ENCODE measurements at places on chromosomes 5 and 9.
A peak's percentile ranks its signal among the peaks of the same experiment; 100 is the strongest.

GRCh38 chr9:23537192-23538066 lies 288.6 kb downstream of the ELAVL2 start:
- DNase-seq = no peak

GRCh38 chr5:27472871-27473270 lies 434.5 kb upstream of the CDH9 start:
- no peak for DNase-seq

DNA sequence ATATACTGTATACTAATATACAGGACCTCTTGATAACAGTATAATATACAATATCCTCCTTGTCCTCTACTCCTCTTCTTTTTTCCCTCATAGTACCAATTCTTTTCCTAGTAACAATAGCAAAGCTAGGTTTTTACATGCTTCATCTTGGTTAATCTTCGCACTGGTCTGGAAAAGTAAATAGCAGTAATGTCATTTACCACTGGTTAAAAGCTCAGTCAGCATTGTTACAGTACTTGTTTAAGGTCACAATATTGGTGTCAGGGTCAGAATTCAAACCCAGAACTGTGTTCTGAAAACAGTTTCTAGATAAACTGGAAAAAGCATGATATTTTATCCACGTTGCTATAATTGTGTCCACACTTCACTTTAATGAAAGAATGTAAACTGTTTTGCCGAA lies 692.4 kb upstream of the CDH6 start:
- DNase-seq = no peak

GRCh38 chr9:126307322-126308061 lies 19.1 kb upstream of the MVB12B start:
- no peak for DNase-seq

DNA sequence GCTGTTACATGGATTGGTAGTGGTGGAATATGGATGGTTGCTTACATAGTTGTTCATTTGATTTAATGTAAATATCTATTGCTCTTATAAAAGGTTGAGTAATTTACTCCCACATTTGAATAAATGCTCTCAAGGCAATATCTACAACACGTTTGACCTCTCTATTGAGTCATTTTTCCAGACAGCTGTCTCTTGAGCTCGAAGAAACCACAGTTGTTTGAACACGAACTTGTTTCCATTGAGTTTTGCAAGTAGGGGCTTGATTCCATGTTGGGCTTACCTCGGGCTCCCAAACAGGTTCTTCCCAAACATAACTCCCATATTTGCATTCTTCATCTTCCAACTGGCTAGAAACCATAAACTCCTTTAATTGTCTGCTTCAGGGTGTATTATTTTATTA lies 115.0 kb upstream of the HMHB1 start:
- DNase-seq = no peak

DNA sequence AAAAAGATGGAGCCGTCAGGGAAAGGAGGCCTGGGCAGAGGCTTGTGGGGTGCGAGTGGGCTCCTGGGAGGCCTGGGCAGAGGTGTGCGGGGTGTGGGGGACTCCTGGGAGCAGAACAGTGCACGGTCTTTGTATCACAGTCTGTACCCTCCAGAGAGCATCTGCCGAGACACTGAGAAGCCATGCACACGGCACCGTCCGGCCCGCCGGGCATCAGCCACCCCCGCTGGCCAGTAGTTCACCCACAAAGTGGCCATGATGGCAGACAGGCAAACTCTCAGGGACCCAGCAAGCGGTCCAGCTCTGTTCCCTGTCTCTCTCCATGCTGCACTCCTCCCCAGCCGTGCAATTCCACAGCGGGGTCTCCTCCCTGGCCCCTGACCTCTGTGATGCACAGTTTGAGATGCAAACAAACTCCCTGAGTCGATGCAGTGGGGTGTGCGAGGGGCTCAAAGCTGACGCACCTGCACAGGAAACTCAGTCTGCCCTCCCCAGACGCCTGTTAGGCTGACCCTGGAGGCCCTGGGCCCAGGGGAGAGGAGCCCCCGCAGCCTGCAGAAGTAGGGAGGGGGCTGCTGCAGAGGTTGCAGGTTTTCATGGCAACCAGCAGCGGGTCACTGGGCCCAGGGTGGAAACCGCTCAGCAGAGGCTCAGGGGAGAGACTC lies 9.1 kb upstream of the GPSM1 start:
- DNase-seq = no peak

DNA sequence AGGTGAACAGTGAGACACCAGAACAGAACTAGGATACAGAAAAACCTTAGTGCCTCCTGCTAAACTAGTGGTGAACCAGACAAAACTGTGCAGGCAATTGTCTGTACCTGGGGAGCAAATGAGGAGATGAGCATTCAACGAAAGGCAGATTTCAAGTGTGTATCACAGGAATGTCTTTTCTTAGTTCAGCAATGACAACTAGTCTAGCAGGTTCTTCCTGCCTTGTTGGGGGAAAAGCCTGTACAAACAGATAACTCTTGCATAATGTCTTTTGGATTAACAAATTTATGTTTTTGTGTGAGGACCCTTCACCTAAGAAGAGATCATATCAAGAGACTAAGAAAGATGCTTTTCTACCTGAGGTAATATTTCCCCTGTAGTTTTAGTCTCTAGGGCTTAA lies 21.8 kb upstream of the DENND4C start:
- DNase-seq = no peak

- no peak for DNase-seq
Observed at GRCh38 chr5:92977846-92978540, 603.0 kb downstream of the NR2F1-AS1 start.

- no peak for DNase-seq
Observed at GRCh38 chr5:45271626-45272025, 424.6 kb downstream of the HCN1 start.

- no peak for DNase-seq
Observed at GRCh38 chr5:101943784-101944183, 352.3 kb downstream of the SLCO4C1 start.

GRCh38 chr5:90201923-90202322 lies 207.6 kb downstream of the CETN3 start:
- no peak for DNase-seq

DNA sequence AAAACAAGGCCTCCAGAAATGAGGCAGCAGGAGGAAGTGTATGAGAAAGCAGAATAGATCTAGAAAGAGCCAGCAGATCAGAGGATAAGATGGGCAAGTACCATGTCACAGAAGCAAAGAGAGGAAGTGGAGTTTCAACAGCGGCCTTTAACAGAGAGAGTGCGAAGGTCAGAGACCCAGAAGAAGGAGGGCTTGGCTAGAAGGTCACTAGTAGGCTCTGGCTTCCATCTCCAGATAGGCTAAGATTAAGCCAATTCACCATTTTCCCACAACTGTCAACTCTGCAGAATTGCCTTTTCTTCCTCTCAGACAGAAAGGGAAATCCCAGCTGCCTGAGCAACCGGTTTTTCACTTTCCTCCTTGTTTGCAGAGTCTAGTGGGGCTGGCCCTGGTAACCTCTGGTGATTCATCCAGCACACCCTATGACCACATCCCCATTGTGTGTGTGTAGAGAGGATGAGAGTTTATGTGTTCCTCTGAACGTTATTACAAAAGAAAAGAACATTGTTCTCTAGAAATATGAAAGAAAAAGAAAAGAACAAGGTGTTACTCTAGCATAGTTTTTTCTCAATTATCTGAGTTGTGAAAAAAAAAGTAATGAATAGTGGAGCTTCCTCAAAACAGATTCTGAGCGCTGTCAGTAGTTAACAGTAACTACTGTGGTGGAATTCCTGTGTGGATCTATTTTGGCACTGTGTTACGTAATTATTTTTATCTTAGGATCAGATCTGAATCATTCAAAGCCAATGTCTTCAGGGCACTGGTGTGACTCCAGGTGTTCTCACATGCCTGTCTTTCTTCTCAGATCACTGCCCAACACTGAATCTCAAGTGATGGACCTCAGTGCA lies 220.4 kb downstream of the ARRDC3 start:
- DNase-seq = no peak

- no peak for DNase-seq
Observed at GRCh38 chr9:26172301-26172700, 494.1 kb upstream of the TUSC1 start.

- no peak for DNase-seq
Observed at GRCh38 chr5:158591301-158591863, 508.3 kb downstream of the EBF1 start.

- no peak for DNase-seq
Observed at GRCh38 chr5:5615569-5615968, 193.1 kb downstream of the ICE1 start.

- DNase-seq = no peak
Observed at GRCh38 chr5:94375801-94376200, 242.6 kb downstream of the KIAA0825 start.

DNA sequence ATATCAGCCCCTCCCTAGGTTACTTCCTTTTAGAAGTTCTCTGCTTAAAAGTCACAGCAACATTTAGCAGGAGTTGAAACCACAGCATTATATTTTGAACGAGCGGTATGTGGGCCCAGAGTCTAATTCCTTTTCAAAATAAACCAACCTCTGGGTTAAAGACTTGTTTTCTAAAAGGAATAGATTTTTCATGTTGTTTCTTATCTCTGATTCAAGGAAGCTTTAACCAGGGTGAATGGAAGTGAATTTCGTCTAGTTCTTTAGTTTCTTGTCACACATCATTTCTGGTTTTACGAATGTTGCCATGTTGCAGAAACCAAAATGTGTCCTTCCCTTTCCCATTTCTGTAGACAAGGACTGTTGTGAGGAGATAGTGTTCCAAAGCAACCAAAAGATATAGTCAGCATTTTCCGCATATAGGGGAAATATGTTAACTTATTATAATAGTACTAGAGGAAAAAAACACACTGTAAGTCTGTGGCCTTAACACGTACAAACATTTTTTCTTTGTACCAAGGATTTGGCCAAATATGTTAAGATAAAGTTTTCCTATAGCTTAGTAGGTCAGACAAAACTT lies 142.4 kb downstream of the PCSK5 start:
- peak; percentile 15 for DNase-seq

GRCh38 chr9:77176686-77177142 lies 620 bp upstream of the VPS13A start:
- DNase-seq = no peak

DNA sequence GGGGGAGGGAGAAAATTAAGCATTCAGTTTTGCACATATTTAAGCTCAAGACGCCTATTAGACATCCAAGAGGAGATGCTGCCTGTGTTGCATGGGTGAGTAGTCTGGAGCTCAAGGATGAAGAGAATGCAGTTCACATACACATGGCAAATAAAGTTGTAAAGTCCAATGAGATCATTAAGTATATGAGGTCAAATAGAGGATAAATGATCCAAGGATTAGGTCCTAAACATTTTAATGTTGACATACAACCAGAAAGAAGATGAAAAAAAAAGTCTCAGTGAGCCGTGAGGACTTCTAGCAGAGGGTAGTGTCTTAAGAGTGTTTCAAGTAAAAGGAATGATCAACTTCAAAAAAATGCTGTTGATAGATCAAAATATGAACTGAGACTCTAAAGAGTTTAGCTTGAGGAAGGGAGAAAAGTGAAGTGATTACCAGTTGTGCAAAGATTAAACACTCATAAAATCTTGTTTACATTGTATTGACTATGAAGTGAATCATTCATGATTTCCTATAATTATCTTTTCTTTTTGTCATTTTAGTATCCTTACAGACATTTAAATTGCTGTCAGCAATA lies 251.8 kb downstream of the ZNF608 start:
- no peak for DNase-seq

- DNase-seq = no peak
Observed at GRCh38 chr9:27108981-27109541, at the start of gene TEK. TEK (plus strand) TSS chr9:27109225; CDS start chr9:27109591, 366 bp downstream.

DNA sequence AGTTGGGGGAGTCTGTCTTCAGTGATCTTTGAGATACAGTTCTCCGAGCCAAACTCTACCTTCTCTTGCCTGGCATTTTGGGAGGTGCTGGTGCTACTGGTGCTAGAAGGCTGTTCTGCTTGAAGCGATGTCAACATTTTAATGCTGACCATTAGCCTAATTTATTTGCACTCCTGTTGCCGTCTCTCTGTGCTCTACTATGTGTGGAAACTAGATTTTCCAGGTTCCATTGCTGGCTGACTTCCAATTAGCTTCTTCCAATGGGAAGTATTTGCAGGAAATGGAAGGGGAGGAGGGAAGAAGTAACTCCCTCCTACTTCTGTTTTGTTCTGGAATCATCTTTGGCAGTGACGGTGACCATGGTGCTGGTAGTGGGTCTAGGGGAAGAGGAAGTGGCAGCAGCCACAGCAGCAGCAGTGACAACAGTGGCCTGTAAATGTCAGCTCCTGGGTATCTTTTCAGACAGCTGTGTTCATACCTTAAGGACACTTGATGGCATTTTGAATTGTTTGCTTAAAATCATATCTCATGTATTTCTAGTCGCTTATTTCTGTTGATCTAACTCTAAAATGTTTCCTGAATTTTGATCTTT lies 7.9 kb downstream of the TXNDC8 start:
- no peak for DNase-seq

GRCh38 chr9:87116492-87116891 lies 169.2 kb upstream of the GAS1 start:
- DNase-seq = no peak

GRCh38 chr5:68953875-68954617 lies 139.8 kb upstream of the SLC30A5 start:
- DNase-seq = no peak

- no peak for DNase-seq
Observed at GRCh38 chr9:15420796-15421195, 1.9 kb upstream of the SNAPC3 start.

- no peak for DNase-seq
Observed at GRCh38 chr5:172868924-172869591, 35.0 kb downstream of the ERGIC1 start.

DNA sequence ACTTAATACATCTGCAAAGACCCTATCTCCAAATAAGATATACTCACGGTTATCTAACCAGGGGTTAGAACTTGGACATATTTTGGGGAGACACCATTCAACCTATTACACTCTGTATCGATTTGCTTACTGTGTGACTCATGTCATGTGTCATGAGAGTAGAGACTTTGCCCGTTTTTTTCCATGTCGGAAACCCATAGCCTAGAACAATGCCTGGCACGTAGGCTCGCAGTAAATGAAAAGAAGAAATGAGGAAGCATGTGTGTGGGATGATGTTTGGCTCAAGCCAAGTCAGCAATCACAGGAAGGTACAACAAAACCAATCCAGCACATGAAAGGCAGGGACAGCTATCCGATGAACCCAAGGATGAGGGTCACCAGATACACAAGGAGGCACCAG lies 94.6 kb upstream of the DNAH5 start:
- DNase-seq = no peak

- DNase-seq = peak; percentile 7
Observed at GRCh38 chr9:347667-348292, 133.1 kb downstream of the DOCK8 start.

- no peak for DNase-seq
Observed at GRCh38 chr5:154603953-154604679, 126.1 kb upstream of the HAND1 start.

DNA sequence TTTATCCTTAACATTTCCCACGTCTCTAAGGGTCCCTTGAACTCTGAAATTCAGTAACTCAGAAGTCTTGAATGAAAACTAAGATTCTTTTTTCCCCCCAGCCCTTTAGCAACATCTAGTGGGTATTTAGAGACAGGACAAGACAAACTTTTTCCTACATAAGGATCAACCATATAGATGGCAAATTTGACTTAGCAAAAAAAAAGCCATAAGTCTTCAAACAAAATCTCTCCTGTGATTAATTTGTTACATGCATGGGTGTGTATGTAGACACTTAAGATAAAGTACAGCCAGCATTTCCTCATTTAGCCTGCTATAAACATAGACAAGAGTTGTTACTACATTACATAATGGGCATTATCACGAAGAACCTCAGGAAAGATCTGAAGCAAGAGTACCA lies 29.1 kb upstream of the ANKRD31 start:
- peak; percentile 55 for DNase-seq

Measured in naive thymus-derived CD4-positive, alpha-beta T cell (primary cell).